ENCODE measurements at places on chromosomes 5 and 9. TPM values are rescaled to one million over a fixed set of nuclear protein-coding genes. Genes with fewer than 3 reads are reported as not detected.

Gene GABRG2
- not detected for total RNA-seq

- DNase-seq, result peak; percentile 45
Observed at GRCh38 chr5:98927989-98928872, 576 bp downstream of the CHD1 start.

DNA sequence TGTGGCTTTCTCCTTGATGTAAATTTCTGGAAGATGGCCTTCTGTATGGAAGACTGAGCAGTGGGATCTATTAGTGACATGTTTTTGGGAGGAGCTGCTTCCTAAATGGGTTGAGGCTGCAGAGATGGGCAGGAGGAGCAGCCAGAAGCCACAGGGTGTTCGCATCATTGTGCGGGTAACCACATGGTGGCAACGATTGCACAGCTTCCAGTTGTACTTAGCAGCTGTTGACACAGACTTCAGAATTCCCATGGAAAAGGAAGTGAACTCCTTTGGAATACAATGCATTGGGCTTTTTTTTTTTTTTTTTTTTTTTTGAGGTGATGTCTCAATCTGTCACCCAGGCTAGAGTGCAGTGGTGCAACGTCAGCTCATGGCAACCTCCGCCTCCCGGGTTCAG, 297.3 kb downstream of the NR3C1 start:
- no peak for DNase-seq

GRCh38 chr5:30659417-30659816, 534.1 kb upstream of the CDH6 start:
- DNase-seq, result no peak

DNA sequence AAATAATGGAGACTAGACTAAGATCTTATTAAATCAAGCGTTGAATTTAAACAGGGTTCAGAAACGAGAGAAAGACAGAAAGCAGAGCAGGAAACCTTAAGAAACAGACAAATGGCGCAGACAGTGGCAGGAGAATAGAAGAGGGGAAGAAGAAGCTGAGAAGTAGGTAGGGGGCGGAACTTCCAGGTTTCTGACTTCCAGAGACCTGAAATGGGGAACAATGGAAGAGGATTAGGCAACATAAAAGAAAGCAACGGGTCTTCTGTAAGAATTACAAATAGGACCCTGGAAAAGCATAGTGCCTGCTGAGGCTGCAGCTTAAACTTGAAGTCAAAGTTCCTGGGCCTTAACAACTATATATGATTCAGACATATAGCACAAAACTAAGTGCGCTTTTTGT, 101.7 kb downstream of the BNC2 start:
- no peak for DNase-seq

Gene GMCL2
- total RNA-seq, result not detected

DNA sequence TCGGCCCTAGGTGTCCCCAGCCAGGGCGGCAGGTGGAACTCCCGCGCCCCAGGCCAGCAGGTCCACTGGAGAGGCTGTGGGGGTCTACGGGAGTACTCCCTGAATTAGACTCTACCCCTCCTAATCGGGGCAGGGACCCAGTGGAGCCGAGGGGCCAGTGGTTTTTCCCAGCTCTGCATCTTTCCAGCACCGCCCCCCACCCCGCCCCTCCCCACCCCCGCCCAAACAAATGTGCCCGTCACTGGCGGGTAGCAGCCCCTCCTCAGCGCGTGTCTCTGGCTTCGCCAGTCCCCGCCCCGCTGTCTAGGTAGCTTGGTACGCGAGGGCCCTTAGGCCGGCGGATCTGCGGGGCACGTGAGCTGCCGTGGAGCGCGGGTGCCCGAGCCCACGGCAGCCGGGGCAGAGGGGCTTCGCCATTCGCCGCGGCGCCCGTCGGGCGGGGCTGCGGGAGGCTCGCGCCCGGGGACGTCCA, 7.0 kb downstream of the UNC5A start:
- no peak for DNase-seq

Gene ALDH1A1
- not detected for total RNA-seq

- no peak for DNase-seq
Observed at GRCh38 chr5:149421834-149422233, 42.7 kb upstream of the IL17B start.

- no peak for DNase-seq
Observed at GRCh38 chr5:33526755-33527154, 86.0 kb downstream of the TARS1 start.

DNA sequence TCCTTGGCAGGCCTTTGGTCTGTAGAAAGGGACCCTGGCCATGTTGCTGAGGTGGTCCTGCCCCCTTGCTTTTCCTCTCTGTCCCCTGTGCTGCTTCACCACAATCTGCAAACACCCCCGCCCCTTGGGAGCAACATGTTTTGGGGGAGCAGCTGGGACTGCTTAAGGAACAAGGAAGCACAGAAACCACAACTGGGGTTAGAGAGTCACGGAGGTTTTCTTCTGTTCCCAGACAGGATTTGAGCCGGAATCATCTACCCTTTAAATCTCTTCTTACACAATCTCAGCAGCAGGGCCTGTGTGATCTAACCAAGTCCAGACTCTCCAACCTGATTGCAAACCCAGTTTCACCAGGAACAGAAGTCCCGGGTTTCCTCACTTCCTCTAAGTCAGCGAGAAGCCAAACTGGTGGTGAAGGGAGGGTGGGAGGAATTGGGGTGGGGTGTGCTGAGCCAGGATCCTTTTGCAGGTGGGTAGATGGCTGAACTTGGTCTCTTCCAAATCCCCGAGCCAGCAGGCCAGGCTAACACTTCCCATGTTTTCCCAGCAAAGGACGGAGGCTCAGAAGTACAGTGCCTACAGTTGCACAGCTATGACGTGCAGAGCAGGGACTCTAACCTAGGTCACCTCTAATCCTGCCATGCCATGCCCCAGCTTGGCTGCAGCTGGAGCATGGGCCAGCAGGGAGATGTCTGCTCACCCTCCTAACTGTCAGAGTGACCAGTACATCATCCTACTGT, 25.0 kb downstream of the SH3PXD2B start:
- no peak for DNase-seq
